ENCODE measurements at places on chromosomes 2 and 18.

DNA sequence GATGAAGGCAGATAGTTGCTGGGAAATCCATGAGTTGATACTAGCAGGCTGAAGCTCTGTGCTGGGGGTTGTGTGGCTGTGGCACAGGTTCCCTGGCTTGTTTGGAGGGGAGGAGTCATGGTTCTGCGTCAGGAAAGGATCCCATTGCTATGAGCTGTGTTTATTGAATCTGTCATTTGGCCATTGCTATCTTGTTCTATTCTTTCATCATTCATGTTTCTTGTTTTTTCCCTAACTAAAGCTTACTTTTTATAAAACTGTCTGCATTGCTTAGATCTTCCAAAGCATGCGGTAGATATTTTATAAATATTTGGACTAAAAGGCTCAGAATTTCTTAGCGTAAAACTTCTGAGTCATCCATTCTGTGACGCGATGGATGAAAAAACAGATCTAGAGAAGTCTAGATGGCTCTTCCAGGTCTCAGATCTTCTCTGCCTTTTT is 335.3 kb downstream of the PTPRM start:
- DNase-seq: no peak

DNA sequence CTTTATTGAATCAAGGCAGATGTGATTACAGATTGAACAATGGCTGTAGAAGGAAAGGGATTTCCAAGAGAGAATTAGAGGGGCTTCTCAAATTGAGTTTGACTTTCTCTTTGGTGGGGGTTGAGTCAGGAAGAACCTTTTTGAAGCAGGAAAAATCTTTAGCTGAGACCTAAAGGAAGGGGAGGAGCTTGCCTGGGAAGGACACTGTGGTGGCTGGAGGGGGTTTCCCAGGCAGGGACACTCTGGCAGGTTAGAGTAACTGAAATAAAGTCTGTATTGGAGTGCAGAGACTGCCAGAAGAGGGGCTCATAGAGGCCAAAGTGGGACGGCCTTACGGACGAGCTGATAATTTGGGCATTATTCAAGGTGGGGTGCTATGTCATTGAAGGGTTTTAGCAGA is 69.3 kb downstream of the NEDD4L start:
- DNase-seq: no peak

GRCh38 chr2:217218269-217219163 is 358.7 kb upstream of the TNP1 start:
- no peak for DNase-seq

GRCh38 chr2:189222468-189223105 is 43.0 kb upstream of the COL5A2 start:
- no peak for DNase-seq

DNA sequence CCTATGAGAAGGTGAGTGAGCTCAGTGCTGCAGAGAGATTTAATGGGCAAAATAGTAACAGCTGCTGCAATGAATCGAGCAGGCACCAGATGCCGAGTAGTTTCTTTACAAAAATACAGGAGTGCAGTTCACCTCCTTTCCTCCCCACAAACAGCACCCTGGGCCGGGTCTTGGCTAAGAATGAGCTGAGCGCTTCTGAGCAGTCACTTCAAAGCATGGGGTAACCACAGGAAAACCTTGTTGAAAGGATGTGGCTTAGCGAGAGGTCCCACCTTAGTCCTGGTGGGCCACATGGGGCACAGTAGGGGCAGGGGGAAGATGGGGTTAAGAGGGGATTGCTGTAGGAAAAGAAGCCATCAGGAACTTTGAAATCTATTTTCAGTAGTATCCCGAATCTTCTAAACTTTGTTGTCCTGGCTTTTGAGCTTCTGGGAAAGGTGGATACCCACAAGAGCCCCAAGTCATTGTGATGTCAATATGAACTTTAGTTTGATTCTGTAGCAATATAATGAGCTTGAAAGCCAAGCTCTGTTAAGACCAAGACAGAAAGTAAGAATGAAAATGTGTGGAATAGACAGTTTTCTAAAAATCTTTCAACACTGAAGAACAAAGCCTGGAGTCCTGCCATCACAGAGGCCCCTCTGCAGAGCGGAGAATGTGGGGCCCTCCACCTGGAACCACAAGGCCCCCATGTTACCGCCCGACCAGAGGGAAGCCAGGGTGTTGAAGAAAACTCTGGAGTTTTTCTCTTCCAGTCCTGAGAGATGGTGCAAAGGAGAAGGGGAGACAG is 101.0 kb upstream of the ZNF236 start:
- no peak for DNase-seq

DNA sequence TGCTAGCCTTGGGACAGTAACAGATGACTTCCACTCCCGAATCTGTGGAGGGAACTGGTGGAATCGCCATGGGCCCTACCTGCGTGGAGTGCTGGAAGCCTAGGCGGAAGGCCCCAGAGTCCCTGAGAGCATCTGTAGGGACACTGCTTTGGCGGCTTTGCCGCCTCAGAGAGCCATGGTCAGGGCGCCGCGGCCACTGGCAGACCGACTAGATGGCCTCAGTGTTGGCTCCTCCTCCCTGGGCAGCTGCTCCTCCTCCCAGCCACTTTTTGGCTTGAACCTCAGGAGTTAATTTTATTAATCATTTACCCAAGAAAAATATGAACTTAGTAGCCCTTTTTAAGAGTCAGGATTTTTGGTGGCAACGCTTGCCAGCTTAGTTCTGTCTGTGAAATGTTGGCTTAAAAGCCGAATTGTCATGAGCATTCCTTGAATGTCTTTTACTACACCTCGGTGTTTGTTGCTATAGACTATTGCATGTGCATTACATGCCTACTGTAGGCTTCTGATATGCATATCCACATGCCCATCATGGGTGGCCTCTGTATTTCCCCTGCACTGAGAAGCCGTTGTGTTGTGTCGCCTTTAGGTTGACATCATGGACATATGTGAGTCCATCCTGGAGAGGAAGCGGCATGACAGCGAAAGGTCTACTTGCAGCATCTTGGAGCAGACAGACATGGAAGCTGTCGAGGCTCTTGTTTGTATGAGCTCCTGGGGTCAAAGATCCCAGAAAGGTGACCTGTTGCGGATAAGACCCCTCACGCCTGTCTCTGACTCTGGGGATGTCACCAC is 2.4 kb downstream of the KLF11 start:
- DNase-seq: no peak

GRCh38 chr2:130966775-130967490 is 126.3 kb downstream of the FAM168B start:
- DNase-seq: no peak

GRCh38 chr2:64230540-64230939 is 86.3 kb upstream of the PELI1 start:
- no peak for DNase-seq

DNA sequence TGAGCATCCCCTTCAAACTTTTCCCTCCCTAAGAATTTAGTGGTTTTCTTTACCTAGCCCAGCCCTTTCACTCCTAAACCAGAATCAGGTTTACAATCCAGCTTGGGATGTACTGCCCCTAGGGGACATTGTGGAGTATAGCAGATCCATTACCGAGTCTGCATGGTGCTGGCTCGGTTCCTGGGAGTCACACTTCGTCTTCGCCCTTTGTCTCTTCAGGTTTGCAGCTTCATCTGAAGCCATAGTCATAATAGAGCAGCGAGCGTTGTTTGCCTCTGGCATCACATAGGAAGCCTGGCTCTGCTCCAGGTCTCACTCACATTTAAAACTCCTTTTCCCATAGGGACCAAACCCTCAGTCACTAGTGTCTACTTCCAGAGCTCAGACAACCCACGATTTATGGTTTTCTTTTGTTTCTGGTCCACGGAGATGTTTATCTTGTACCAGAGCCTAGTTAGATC is 16.8 kb upstream of the LYPD6 start:
- peak; percentile 59 for DNase-seq

GRCh38 chr18:59681521-59682004 is 15.7 kb downstream of the CCBE1 start:
- DNase-seq: peak; percentile 10

GRCh38 chr2:58871469-58872142 is 630.5 kb upstream of the FANCL start:
- no peak for DNase-seq

DNA sequence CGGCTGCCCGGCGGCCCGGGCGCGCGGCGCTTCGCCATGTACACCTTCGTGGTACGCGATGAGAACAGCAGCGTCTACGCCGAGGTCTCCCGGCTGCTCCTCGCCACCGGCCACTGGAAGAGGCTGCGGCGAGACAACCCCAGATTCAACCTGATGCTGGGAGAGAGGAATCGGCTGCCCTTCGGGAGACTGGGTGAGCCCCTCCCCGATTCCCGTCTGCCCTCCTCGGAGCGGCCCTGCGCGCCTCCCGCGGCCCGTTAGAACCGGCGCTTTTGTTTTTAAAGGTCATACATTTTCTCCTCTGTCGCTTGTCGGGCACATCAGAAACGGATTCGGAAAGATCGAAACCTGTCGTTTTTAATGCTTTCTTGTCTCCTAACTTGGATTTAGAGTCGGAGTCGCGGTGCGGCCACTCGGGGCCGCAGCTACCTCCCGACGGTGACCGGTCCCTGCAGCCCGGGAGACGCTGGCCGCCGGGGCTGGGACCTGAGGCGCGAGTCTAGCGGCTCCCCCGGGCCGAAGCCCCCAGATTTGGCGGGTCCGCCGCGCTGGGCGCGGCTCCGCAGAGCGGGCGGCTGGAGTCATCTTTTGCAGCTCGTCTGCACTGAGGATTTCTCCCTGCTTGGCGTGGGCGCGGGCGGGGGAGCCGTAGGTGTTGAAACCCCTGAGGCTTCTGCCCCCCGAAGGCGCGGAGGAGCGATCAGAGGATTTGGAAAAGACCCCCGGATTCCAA is 519 bp downstream of the TTL start:
- DNase-seq: no peak

DNA sequence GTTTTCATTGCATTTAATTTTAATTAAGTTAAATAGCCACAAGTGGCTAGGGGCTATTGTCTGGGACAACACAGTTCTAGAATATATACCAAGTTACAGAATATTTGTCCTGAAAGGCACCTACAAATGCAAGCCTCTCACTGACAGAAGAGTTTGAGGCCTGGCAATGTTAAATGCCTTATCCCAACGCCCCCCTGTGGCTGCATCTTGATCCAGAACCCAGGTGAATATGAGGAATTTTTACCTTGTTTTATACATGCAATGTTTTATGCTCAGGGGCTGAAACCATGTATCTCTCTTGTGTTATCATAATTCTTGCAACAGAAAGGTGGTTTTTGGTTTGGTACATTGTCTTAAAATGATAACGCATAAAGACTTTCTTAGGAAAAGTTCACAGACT is 71.8 kb upstream of the SEC11C start:
- no peak for DNase-seq

GRCh38 chr2:65186093-65186868 is 41.4 kb upstream of the ACTR2 start:
- no peak for DNase-seq

Measured in NCI-H187 (cell line).